ENCODE measurements at places on chromosomes 2 and 18. TPM values are rescaled to one million over a fixed set of nuclear protein-coding genes. Genes with fewer than 3 reads are reported as not detected.

The IL1RL2 gene
- not detected for total RNA-seq

The SFTPB gene
- not detected for total RNA-seq

The UGT1A4 gene
- total RNA-seq: not detected

DNA sequence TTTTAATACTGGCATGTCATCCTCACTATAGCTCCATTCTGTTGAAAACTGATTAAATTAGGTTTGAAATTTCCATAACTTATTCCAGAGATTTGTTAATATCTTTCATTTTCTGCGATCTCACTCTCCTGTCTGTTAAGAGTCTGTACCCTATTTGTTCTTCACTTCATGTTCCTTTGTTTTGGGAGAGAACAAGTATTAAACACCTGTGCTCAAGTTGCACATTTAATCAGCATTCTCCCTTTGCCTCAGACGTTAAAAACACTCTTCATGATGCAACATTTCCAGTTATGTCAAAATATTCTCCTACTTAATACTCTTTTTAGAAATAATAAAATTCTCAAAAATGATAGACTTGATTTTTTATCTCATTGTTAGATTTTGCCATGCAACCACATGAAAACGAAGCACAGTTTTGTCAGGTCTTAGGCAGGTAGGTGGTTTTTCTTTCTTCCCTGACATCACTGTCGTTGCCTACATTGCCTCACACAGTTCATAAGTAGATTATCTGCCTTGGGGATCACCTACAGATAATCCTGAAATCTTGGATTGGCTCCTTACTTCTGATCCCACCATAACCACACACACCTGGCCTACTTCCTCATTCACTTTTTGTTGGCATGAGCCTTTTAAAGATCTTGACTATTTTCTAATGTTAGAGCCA lies 109.9 kb downstream of the GAREM1 start:
- H3K4me3 ChIP-seq: no peak overlapping the region
- H3K36me3 ChIP-seq: no peaks in the 10 kb centered on the region
- H3K27me3 ChIP-seq: peaks cover 1% of the 10 kb centered on the region
- DNase-seq: no peak

The SPP2 gene
- not detected for total RNA-seq

The LHCGR gene
- not detected for total RNA-seq

DNA sequence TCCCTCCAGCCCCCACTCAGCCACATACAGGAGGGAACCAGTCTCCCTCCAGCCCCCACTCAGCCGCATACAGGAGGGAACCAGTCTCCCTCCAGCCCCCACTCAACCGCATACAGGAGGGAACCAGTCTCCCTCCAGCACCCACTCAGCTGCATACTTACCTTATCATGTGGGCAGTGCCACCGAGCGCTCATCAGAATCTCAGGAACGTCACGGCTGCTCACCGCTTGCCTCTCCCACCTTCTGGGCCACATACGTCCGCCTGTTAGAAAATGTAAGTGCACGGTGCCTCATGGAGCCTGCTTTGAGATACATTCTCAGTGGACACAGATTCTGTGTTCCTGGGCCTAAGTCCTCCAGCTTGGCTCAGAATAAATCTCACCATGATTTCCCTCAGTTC lies 124.8 kb downstream of the PXDN start:
- no peak overlapping the region for H3K27ac ChIP-seq
- no peaks in the 10 kb centered on the region for H3K36me3 ChIP-seq
- DNase-seq: no peak
- peaks cover 2% of the 10 kb centered on the region for H3K27me3 ChIP-seq
- no peaks in the 10 kb centered on the region for H3K4me1 ChIP-seq

The POTEJ gene
- total RNA-seq: not detected

DNA sequence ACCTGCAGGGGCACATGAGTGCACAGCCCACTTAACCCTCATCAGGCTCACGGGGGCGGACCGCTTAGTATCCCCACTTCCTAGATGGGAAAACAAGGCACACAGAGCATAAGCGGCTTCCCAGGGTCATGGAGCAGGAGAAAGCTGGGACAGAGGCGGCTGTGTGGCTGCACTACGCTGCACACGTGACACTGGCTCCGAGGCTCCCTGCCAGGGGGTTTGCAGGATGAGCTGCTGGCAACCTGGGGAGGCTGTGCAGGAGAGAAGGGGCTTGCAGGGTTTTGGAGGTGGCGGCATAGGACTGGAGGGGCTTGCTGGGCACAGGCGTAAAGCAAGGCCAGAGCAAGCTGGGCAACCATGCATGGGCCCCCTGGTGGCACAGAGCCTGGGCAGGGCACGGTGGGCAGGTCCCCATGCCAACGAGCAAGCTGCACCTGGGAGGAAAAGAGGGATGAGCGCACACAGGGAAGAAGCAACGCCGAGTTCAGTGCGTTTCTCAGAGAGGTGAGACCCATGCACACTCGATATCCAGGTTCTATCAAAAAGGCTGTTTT lies 268.6 kb downstream of the HDAC4 start:
- no peaks in the 10 kb centered on the region for H3K4me1 ChIP-seq
- H3K36me3 ChIP-seq: peaks cover 32% of the 10 kb centered on the region
- no peak overlapping the region for H3K27ac ChIP-seq
- no peak overlapping the region for H3K4me3 ChIP-seq
- no peaks in the 10 kb centered on the region for H3K27me3 ChIP-seq
- no peak for DNase-seq

DNA sequence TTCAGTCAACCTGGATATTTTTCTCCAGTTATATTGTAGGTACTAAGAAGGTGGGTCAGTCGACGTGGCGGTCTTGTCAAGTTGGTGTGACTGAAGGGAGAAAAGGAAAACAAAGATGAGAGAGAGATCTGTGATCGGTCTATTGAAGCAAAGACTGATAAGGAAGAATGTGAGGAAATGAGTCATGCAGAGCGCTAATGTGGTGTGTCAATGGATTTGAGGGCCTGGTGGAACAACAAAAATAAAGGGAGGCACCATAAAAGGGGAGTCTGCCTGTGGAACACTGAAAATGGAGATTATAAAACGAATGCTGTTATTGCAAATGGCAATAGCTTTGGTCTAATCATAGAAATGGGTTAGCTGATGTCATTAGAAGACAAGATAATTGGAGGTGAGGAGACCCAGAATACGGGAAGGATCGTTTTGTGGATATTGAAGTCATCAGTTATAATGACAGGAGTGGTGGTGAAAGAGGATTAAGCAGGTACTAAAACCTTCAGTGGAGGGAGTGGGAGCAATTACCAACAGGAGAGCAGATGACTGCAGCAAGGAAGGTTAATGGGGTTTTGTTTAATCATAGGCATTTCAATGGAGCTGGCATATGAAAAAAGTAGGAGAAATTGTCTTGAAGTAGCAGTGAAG lies 599.1 kb upstream of the FSHR start:
- DNase-seq: no peak
- no peaks in the 10 kb centered on the region for H3K36me3 ChIP-seq
- no peak overlapping the region for H3K27ac ChIP-seq

The ASIC4 gene
- not detected for total RNA-seq

- H3K27me3 ChIP-seq: peaks cover 41% of the 10 kb centered on the region
- H3K4me1 ChIP-seq: no peaks in the 10 kb centered on the region
- no peak overlapping the region for H3K27ac ChIP-seq
- DNase-seq: no peak
Observed at GRCh38 chr2:74596584-74596983, 42.1 kb downstream of the DOK1 start.

GRCh38 chr2:124683536-124684428 lies 658.7 kb downstream of the CNTNAP5 start:
- no peak overlapping the region for H3K27ac ChIP-seq
- H3K36me3 ChIP-seq: no peaks in the 10 kb centered on the region
- DNase-seq: no peak

GRCh38 chr2:96927405-96928171 lies 57.7 kb upstream of the SEMA4C start:
- no peak overlapping the region for H3K4me3 ChIP-seq
- no peaks in the 10 kb centered on the region for H3K36me3 ChIP-seq
- peaks cover 26% of the 10 kb centered on the region for H3K4me1 ChIP-seq

The RETREG2 gene
- 104 TPM for total RNA-seq

GRCh38 chr2:98720286-98720685 lies 10.6 kb downstream of the MGAT4A start:
- no peak for DNase-seq
- H3K4me3 ChIP-seq: no peak overlapping the region
- no peak overlapping the region for H3K27ac ChIP-seq
- no peaks in the 10 kb centered on the region for H3K27me3 ChIP-seq
- peaks cover 84% of the 10 kb centered on the region for H3K36me3 ChIP-seq

GRCh38 chr2:239589833-239590232 lies 189.0 kb upstream of the HDAC4 start:
- H3K4me3 ChIP-seq: no peak overlapping the region
- H3K4me1 ChIP-seq: no peaks in the 10 kb centered on the region
- H3K27me3 ChIP-seq: no peaks in the 10 kb centered on the region
- no peak for DNase-seq
- no peak overlapping the region for H3K27ac ChIP-seq

GRCh38 chr2:176407706-176408105 lies 138.5 kb downstream of the MTX2 start:
- no peak overlapping the region for H3K4me3 ChIP-seq
- no peak overlapping the region for H3K27ac ChIP-seq
- no peaks in the 10 kb centered on the region for H3K36me3 ChIP-seq
- no peaks in the 10 kb centered on the region for H3K4me1 ChIP-seq
- peaks cover 15% of the 10 kb centered on the region for H3K27me3 ChIP-seq
- DNase-seq: no peak

The TUBA4B gene
- total RNA-seq: not detected

- no peaks in the 10 kb centered on the region for H3K36me3 ChIP-seq
- no peak for DNase-seq
- no peak overlapping the region for H3K4me3 ChIP-seq
Observed at GRCh38 chr18:38923126-38923525, 1357.5 kb upstream of the CELF4 start.

DNA sequence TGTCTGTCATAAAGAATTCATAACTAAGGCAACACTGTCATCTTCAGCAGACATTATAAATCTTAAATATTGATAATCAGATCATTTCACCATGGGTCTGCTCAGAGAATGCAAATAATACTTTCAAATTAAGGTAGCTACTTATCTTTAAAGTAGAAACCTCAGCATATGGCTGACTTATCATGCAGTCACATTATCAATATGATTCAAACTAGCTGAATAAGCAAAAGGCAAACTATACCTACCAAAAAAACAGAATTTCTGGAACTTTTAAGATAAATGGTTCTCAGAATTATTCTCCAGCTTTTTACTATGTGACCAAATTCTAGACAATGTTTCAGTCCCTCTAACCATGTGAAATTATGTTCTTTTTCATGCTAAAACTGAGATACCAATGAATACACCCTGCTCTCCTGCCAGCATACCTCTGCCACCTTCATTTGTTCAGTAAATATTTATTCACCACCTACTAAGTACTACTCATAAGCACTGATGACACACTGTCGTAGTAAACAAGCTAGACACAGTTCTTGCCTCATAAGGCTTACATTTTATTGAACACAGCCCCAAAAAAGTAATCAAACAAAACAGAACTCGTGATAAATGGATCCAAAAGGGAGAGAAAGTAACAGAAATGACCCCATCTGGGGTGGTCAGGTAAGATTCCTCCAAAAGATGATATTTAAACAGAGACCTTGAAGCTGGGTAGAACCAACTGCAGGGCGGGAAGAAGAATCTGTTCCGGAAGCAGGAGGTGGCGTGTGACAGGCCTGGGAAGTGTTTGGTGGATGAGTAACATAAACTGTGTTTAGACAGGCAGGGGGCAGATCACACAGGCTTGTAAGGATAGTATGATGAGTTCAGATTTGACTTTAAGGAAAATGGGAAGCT lies 17.7 kb downstream of the SPIRE1 start:
- H3K4me3 ChIP-seq: no peak overlapping the region
- no peak for DNase-seq

GRCh38 chr2:149467436-149467835 lies 120.1 kb downstream of the MMADHC start:
- H3K27ac ChIP-seq: no peak overlapping the region
- H3K4me1 ChIP-seq: no peaks in the 10 kb centered on the region
- no peaks in the 10 kb centered on the region for H3K36me3 ChIP-seq
- no peak for DNase-seq

The SMYD1 gene
- total RNA-seq: not detected

- DNase-seq: no peak
- H3K4me3 ChIP-seq: no peak overlapping the region
- no peaks in the 10 kb centered on the region for H3K27me3 ChIP-seq
- no peaks in the 10 kb centered on the region for H3K36me3 ChIP-seq
- H3K4me1 ChIP-seq: no peaks in the 10 kb centered on the region
Observed at GRCh38 chr2:23244617-23245016, 140.4 kb upstream of the KLHL29 start.

The ACVR1 gene
- 13.6 TPM for total RNA-seq

DNA sequence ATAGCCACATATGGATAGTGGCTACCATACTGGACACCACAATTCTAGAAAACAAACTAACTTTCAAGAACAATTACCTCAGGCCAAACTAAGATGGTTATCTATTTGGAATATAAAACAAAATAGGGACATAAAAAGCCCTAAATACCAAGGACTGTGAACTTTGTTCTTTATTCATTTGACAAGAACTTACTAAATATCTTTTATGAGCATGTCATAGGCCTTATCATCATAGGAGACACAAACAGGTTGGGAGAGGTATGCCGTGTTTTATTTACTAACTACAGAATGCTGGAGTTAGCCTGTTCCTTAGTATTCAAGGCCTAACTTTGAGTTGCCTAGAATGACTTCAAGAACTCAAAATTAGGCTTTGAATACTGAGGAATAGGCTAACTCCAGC lies 32.1 kb downstream of the CCDC93 start:
- no peaks in the 10 kb centered on the region for H3K27me3 ChIP-seq
- H3K4me1 ChIP-seq: no peaks in the 10 kb centered on the region

GRCh38 chr2:118993392-118993752 lies 51.4 kb downstream of the MARCO start:
- H3K27me3 ChIP-seq: no peaks in the 10 kb centered on the region
- no peak overlapping the region for H3K4me3 ChIP-seq
- H3K27ac ChIP-seq: no peak overlapping the region
- peaks cover 23% of the 10 kb centered on the region for H3K4me1 ChIP-seq

The IL37 gene
- total RNA-seq: not detected

DNA sequence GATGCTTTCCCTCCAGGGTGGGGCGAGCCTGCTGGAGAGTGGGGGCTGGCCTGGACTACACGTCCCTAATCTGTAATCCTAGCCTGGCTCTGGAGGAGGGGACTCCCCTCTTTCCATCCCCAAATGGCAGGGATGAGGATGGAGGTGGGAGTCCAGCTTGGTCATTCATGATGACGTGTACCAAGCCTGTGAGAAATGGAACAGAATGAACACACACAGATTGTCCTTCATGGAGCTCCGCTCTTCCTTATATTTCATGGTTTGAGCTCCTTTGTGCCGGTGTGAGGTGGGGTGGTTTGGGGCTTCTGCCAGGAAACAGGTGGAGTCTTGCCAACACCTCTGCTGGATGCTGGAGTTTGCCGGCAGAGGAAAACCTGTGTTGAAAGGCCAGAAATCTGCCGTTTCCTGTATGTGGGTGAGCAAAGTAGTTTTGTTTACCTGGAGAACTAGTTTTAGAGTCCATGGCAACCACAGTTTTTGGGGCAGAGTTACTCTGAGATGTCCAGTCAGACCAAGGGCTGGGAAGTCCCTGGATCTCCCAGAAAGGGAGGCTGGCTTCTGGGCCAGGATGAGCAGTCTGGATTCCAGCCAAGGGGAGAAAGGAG lies 417.6 kb upstream of the MEX3C start:
- no peak overlapping the region for H3K4me3 ChIP-seq
- H3K4me1 ChIP-seq: no peaks in the 10 kb centered on the region
- H3K36me3 ChIP-seq: no peaks in the 10 kb centered on the region
- H3K27ac ChIP-seq: no peak overlapping the region

The SLC5A6 gene
- 47.4 TPM for total RNA-seq
